Activated CD8-positive, alpha-beta memory T cell treated with anti-CD3 and anti-CD28 coated beads, Interleukin-2, amount 50 U/mL, for 48 hours (primary cell): ENCODE measurements at places on chromosomes 3 and 15.

DNA sequence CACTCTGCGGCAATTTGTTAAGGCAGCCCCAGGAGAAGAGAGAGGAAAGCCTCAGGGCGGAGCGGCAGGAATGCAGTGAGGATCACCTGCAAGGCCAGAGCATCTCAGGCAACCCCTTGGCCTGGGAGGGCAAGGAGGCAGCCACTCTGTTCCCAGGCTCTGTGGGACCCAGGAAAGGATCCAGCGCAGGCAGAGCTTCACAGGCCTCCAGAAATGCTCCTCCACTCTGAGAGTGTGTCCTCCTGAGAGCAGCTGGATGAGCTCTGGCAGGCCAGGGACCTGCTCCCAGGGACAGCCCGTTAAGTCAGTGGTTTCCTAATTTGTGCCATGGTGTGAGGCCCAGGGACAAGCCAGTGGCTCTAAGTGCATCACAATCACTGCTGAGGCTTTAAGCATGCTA is 35.2 kb downstream of the RAB6B start:
- DNase-seq: no peak

DNA sequence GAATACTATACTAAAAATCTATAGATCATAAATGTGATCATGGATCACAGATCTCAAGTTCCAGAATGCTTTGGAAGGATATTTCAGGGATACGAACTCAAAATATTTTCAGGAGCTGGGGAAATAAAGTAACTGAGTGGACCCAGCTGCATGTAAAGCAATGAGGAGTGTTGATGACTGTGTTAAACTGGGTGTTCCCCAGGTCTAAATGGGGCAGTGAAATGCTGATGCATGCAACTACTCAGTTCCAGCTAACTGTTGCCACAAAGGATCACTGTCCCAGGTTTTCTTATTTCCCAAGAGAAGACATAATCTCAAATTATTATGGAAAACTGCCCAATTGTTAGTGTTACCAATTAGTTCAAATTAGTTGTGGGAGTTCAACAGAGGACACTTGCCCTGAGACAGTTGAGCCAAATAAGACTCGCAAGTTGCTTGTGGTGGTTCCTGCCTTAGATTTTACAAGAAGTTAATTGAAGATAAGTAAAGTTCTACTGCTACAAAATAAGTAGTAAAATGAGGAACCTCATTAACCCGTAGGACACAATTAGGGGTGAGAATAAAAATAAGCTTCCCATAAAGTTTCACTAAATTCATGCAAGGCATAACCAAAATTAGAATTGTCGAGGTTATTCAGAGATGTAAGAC is 66.3 kb upstream of the IL12A start:
- DNase-seq: no peak

- no peak for DNase-seq
These were observed 50.4 kb downstream of the FLNB start for GRCh38 chr3:58058361-58059263.

DNA sequence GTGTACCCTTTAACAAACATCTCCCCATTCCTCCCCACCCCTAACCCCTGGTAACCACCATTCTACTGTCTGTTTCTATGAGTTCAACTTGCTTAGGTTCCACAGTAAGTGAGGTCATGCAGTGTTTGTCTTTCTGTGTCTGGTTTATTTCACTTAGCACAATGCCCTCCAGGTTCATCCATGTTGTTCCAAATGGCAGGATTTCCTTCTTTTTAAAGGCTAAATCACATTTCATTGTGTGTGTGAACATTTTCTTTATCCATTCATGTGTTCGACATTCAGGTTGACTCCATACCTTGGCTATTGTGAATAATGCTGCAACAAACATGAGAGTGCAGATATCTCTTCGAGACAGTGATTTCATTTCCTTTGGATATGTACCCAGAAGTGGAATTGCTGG is 62.7 kb downstream of the TJP1 start:
- no peak for DNase-seq

DNA sequence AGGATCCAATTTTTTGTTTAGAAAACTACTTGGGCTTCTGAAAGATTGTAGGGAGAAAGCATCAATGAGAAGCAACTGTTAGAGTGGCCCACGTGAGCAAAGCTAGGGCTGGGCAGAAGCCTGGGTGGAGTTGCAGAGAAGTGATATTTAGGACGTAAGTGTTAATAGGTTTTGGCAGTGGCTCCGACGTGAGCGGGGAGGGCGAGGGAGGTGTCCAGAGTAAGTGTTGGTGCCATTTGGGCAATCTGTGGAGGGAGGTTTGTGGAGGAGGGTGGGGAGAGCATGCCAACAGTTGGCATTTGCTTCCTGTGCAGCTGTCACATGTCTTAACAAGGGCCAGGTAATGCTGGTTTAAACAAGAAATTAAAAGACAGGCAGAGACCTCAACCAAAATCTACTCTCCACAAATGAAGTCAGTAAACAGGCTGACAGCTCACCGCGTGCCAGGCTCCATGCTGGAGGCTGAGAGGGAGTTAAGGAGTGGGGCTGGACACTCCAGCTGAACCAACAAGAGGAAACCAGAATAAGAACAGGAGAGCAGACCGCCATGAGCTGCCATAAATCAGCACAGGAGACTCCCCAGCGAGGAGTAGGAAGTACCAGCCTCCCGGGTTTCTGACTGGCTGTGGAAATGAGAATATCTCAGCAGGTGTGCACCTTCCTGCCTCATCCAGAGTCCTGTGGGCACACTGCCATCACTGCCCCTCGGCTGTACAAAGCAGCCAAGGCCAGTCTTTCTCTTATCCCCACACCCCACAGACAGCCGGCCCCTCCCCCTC is 232.6 kb downstream of the ABHD5 start:
- no peak for DNase-seq

GRCh38 chr3:194689493-194689944 is 3.8 kb downstream of the FAM43A start:
- no peak for DNase-seq

DNA sequence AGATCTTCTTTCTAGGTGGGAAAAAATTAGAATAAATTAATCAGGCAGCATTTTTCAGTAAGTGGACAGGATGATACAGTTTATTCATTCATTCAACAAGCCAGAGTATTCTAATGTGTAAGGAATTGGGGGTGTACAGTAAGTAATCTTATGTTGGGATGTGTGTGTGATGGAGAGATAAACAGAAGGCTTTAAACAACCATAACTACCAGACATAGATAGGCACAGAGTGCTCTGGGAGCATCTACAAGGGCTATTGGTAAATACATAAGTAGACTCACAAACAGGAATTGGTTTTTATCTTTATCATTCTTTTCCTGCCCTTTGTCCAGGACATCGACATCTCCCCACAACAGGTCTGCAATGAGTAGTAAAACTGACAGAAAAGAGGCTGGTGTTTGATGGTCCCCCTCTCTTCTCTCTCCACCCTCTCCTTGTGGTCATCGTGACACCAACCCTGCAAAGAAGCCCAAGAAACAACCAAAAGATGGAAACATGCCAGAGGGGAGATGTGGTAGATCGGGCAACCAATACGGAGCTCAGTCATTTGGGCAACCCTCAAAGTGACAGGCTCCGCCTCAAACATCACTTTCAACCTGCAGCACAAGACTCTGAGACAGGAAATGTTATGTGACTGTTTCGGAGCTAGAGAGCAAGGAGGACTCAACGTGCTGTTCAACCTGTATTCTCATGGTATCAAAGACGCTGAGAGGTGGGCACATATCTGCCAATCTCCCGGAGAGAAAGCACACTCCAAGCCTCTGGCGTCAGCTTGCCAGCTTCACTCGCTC is 28.7 kb upstream of the B3GNT5 start:
- peak; percentile 61 for DNase-seq

DNA sequence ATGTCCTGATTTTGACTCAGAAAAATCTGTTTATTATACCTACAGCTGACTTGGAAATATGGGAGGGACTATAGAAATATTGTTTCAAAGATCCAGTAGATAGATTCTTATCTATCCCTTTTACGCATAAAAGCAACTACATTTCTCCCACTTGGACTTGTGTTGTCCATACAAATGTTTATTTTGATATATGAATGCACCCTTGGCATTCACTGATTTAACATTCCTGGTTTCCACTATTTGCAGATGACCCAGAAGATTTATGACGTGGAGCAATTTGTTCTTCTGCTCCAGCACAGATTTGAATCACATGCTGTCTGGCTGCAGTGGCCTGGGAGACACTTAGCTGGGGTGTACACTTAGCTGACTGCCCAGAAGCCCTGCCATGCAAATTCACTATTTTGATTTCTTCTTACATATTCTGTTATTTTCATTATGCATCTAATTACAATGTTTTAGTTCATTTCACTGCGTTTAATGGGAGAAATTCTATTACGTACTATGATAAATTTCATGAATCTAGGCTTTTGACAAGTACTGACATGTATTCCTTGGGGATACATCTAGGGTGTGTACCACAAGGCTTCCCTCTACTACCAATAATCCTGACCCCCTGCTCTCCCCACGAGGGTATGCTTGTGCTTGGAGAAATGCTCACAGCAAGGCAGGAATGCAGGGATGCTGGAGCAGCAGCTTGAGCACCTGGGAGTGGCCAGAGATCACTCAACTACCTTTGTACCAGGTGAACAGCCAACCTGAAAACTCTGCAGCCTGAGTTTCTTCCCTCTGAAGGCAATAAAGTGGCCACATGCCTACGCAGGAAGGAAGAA is 223.6 kb upstream of the TBL1XR1 start:
- DNase-seq: no peak

- no peak for DNase-seq
These were observed 15.5 kb downstream of the WDR48 start for GRCh38 chr3:39067286-39067685.

GRCh38 chr3:168604767-168605166 is 509.0 kb upstream of the GOLIM4 start:
- DNase-seq: no peak

- DNase-seq: no peak
These were observed 13.5 kb upstream of the KCNMB3 start for GRCh38 chr3:179264449-179264848.

DNA sequence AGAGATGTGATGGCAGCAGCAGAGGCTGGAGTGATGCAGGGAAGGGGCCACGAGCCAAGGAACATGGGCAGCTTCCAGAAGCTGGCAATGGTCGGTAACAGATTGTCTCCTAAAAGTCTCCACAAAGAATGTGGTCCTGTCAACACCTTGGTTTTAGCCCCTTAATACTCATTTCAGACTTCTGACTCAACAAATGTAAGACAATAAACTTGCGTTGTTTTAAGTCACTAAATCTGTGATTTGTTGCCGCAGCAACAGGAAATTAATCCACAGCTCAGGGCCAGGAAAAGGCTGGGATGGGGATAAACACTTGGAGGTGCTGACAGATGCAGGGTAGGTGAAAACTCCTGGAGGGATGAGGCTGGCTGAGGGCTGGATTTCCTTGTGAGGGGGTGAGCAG is 69.9 kb downstream of the OXNAD1 start:
- DNase-seq: no peak

- DNase-seq: no peak
These were observed 27.5 kb downstream of the NXPE3 start for GRCh38 chr3:101806491-101806890.

GRCh38 chr15:71312731-71313460 is 197.6 kb downstream of the THSD4 start:
- DNase-seq: no peak

GRCh38 chr3:97821287-97821773 is 481 bp upstream of the CRYBG3 start:
- DNase-seq: peak; percentile 77

- no peak for DNase-seq
These were observed 2.9 kb upstream of the EPHA3 start for GRCh38 chr3:89104499-89104898.

- DNase-seq: no peak
These were observed 530 bp upstream of the FBXL22 start for GRCh38 chr15:63596676-63597037.

GRCh38 chr3:35335703-35336102 is 303.6 kb upstream of the ARPP21 start:
- no peak for DNase-seq

GRCh38 chr3:24062916-24063315 is 117.8 kb downstream of the NR1D2 start:
- no peak for DNase-seq

GRCh38 chr3:52318186-52318816 is 2.2 kb downstream of the DNAH1 start:
- DNase-seq: no peak

- no peak for DNase-seq
These were observed 13.5 kb upstream of the TSC22D2 start for GRCh38 chr3:150394606-150395005.

DNA sequence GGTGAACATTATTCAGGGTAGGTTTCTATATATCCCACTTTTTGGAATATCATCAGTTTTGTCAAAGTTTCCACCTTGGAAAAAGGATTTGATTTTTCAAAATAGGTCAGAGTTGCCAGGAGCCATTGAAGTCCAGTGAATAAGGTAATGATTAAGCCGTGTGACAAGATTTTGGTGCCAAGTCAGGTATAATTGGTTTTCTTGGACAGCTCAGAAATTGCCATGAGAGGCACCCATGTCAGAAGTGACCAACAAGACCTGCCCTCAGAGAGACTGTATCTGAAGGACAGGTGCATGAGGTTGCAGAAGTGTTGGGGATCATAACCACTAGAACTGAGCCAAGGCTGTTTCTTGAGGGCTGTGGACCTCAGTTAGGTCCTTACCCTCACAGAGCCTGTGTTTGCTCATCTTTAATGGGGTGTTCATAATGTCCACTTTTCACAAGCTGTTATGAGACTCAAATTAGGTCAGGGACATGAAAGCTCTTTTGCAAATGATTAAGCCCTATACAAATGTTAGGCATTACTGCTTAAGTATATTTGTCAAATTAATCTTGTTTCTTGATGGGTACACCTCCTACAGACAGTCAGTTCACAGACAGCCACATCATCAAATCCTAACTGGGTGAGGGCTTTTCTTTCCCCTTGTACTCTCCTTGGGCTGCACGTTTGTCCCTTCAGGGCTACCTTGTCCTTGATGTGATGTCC is 32.3 kb downstream of the CASR start:
- DNase-seq: no peak

GRCh38 chr15:42375252-42375651 is 16.0 kb downstream of the CAPN3 start:
- no peak for DNase-seq

GRCh38 chr15:79094611-79095021 is 4.0 kb upstream of the RASGRF1 start:
- DNase-seq: peak; percentile 34

DNA sequence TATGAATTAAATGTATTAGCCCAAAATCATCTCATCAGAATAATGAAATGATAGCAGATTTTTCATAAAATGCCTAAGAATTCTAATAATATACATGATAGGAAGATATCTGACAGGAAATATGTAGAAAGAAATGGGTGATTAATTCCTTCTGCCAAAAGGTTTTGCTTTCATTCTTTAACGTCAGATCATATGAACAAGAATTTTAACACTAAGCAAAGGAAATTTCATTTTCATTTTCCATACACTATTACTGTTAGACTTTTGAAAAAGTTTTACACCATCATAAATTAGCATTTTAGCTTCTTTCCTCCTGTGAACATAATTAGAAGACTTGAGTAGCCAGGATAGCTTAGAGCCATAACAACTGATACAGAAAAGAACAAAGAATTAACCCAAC is 1099.9 kb downstream of the NSUN3 start:
- DNase-seq: no peak

GRCh38 chr3:191136347-191136746 is 62.7 kb upstream of the OSTN start:
- DNase-seq: no peak
